ENCODE measurements at places on chromosomes 6 and 20. TPM values are rescaled to one million over a fixed set of nuclear protein-coding genes. Genes with fewer than 3 reads are reported as not detected.

GRCh38 chr20:44021186-44021585 lies 106.5 kb downstream of the TOX2 start:
- no peak overlapping the region for H3K27ac ChIP-seq
- H3K27me3 ChIP-seq: peaks cover 56% of the 10 kb centered on the region
- H3K4me3 ChIP-seq: no peak overlapping the region
- H3K36me3 ChIP-seq: peaks cover 2% of the 10 kb centered on the region
- peaks cover 36% of the 10 kb centered on the region for H3K4me1 ChIP-seq
- DNase-seq: no peak

DNA sequence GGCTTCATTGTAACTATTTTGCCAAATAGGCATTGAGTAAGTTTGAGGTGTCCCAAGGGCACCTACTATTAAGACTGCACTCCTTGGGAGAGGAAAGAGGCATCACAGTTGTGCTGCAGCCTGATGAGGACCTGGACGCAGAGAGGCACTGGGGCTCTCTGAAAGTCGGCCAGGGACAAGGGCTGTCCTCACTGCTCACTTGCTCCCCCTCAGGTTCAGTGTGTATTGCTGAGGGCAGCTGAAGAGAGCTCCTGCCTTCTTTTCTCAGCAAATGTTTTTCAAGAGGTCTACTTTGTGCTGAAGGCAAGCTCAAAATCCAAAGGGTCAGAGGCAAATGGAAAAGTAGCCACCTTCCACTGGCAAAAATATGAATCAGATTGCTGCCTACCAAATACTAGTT lies 331.8 kb downstream of the RIMS1 start:
- H3K36me3 ChIP-seq: no peaks in the 10 kb centered on the region
- no peak for DNase-seq
- no peaks in the 10 kb centered on the region for H3K4me1 ChIP-seq
- H3K4me3 ChIP-seq: no peak overlapping the region
- no peaks in the 10 kb centered on the region for H3K27me3 ChIP-seq
- no peak overlapping the region for H3K27ac ChIP-seq

GRCh38 chr20:18225632-18226031 lies 62.7 kb upstream of the ZNF133 start:
- H3K27ac ChIP-seq: no peak overlapping the region
- H3K27me3 ChIP-seq: peaks cover 16% of the 10 kb centered on the region
- no peaks in the 10 kb centered on the region for H3K36me3 ChIP-seq
- no peaks in the 10 kb centered on the region for H3K4me1 ChIP-seq
- DNase-seq: no peak

GRCh38 chr20:10671919-10672623 lies 1.7 kb downstream of the JAG1 start:
- DNase-seq: peak; percentile 28
- no peak overlapping the region for H3K27ac ChIP-seq
- peaks cover 27% of the 10 kb centered on the region for H3K4me1 ChIP-seq

GRCh38 chr20:34473262-34473883 lies 42.8 kb upstream of the DYNLRB1 start:
- H3K27me3 ChIP-seq: no peaks in the 10 kb centered on the region
- H3K36me3 ChIP-seq: peaks cover 52% of the 10 kb centered on the region
- H3K4me1 ChIP-seq: peaks cover 12% of the 10 kb centered on the region
- H3K27ac ChIP-seq: no peak overlapping the region

GRCh38 chr6:41767112-41767833 lies 12.4 kb downstream of the FRS3 start:
- H3K4me1 ChIP-seq: peaks cover 16% of the 10 kb centered on the region
- DNase-seq: no peak
- no peak overlapping the region for H3K27ac ChIP-seq
- peaks cover 1% of the 10 kb centered on the region for H3K27me3 ChIP-seq
- no peak overlapping the region for H3K4me3 ChIP-seq

GRCh38 chr6:43963203-43963602 lies 164.0 kb downstream of the MRPL14 start:
- peaks cover 39% of the 10 kb centered on the region for H3K27me3 ChIP-seq
- DNase-seq: no peak
- no peak overlapping the region for H3K4me3 ChIP-seq
- H3K36me3 ChIP-seq: no peaks in the 10 kb centered on the region
- no peak overlapping the region for H3K27ac ChIP-seq

- H3K36me3 ChIP-seq: no peaks in the 10 kb centered on the region
- H3K27me3 ChIP-seq: peaks cover 6% of the 10 kb centered on the region
- H3K4me1 ChIP-seq: no peaks in the 10 kb centered on the region
- no peak overlapping the region for H3K4me3 ChIP-seq
Measured at GRCh38 chr6:56370561-56371211, 123.3 kb upstream of the COL21A1 start.

DNA sequence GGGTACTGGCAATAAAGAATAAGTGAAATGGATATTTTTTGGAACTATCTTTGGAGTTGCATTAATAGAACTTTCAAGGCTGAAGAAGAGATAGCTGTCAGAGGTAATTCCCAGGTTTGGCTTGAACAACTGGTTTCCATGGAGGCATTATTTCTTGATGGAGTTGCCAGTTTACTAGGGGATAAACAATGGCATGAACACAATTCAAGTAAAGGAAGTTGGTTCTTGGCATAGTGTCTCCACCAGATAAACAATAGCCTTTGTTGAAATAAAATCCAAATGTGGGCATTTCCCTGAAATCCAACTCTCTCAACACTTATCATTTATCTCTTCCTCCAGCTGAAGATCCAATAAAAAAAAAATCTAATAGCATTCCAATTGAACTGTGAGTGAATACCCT lies 454.9 kb downstream of the C6orf118 start:
- no peaks in the 10 kb centered on the region for H3K27me3 ChIP-seq
- no peak for DNase-seq
- H3K27ac ChIP-seq: no peak overlapping the region
- H3K4me3 ChIP-seq: no peak overlapping the region
- no peaks in the 10 kb centered on the region for H3K36me3 ChIP-seq
- no peaks in the 10 kb centered on the region for H3K4me1 ChIP-seq

GRCh38 chr6:90816764-90817163 lies 229.9 kb upstream of the MAP3K7 start:
- H3K27ac ChIP-seq: no peak overlapping the region
- no peaks in the 10 kb centered on the region for H3K27me3 ChIP-seq
- no peaks in the 10 kb centered on the region for H3K36me3 ChIP-seq
- no peak overlapping the region for H3K4me3 ChIP-seq

DNA sequence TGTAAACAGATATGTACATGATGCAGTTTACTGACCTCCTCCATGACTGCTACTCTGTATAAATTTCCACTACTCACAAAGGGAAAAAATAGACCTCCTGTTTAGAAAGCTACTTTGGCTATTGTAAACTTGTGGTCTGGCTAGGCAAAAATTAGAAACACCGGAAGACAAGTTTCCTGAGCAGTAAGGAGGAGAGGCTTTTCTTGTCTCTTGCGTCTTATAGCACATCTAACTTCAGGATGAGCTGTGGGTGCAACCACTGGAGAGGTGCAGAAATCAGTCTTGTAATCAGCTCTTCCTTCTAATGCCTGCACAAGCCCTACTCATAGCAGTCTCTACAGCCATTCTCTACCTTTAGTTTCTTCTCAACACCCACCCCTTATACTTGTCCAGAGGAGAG lies 296.5 kb upstream of the SLC35B3 start:
- H3K27ac ChIP-seq: no peak overlapping the region
- no peak overlapping the region for H3K4me3 ChIP-seq
- no peaks in the 10 kb centered on the region for H3K27me3 ChIP-seq
- H3K36me3 ChIP-seq: no peaks in the 10 kb centered on the region
- H3K4me1 ChIP-seq: peaks cover 4% of the 10 kb centered on the region
- no peak for DNase-seq

- peaks cover 34% of the 10 kb centered on the region for H3K4me1 ChIP-seq
- H3K4me3 ChIP-seq: no peak overlapping the region
- no peaks in the 10 kb centered on the region for H3K36me3 ChIP-seq
- no peak overlapping the region for H3K27ac ChIP-seq
- no peak for DNase-seq
Measured at GRCh38 chr6:4853349-4853748, 77.1 kb downstream of the CDYL start.

- H3K4me3 ChIP-seq: no peak overlapping the region
- H3K27me3 ChIP-seq: no peaks in the 10 kb centered on the region
- H3K36me3 ChIP-seq: peaks cover 7% of the 10 kb centered on the region
- H3K4me1 ChIP-seq: peaks cover 33% of the 10 kb centered on the region
- H3K27ac ChIP-seq: peak overlapping the region; percentile 45
Measured at GRCh38 chr6:215335-216034, 76.8 kb upstream of the DUSP22 start.

GRCh38 chr6:164008902-164009301 lies 594.4 kb downstream of the QKI start:
- H3K27ac ChIP-seq: no peak overlapping the region
- DNase-seq: no peak
- no peaks in the 10 kb centered on the region for H3K4me1 ChIP-seq
- H3K36me3 ChIP-seq: no peaks in the 10 kb centered on the region
- no peak overlapping the region for H3K4me3 ChIP-seq

DNA sequence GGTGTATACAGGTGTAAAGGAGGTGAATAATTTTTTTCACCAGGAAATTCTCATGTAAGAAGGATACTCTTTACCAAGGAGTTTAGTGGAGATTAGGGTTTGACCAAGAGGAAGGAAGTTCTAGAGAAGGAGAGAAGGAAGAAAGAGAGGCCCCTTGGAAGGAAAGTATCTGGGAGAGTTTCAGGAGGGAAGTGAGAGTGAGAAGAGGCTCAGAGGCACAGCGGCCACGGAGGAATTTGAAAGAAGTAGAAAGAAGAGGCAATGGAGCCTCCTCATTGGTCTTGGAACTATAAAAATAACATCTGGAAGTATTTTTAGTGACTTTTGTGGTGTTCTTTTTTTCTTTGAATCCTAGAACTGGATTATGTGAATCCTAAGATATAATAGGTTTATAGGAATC lies 50.8 kb upstream of the MCUR1 start:
- no peak for DNase-seq
- H3K4me1 ChIP-seq: no peaks in the 10 kb centered on the region
- no peak overlapping the region for H3K27ac ChIP-seq
- H3K36me3 ChIP-seq: no peaks in the 10 kb centered on the region
- no peak overlapping the region for H3K4me3 ChIP-seq

GRCh38 chr6:113377362-113377942 lies 479.7 kb upstream of the MARCKS start:
- H3K4me3 ChIP-seq: no peak overlapping the region
- no peak overlapping the region for H3K27ac ChIP-seq
- no peaks in the 10 kb centered on the region for H3K36me3 ChIP-seq
- DNase-seq: no peak
- no peaks in the 10 kb centered on the region for H3K27me3 ChIP-seq

DNA sequence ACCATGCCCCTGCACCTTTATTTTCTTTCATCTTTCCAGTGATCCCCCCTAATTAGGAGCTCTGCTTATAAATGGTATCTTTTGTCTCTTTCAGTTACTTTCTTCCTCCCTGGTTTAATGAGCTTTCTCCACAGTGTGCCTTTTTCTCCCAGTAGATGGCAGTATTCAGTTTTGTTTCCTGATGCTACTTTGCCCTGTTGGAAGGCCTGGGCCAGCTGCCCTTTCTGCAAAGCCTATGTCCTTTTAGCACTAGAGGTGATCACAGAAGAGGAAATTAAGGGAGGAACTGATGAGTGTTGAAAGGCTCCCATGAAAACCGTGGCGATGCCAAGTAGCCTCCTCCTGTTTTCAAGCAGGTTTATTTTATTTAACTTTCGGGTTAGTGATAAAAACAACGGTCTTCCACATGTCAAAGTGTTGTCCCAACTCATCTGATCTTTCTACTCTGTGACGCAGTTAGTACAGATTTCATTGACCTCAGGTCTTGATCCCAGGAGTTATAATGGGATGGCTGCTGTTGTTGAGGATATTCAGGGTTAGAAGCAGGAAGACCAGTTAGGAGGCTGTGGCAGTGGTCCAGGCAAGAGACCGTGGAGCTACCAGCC lies 184.2 kb upstream of the BMP2 start:
- no peak overlapping the region for H3K4me3 ChIP-seq
- DNase-seq: no peak
- no peaks in the 10 kb centered on the region for H3K4me1 ChIP-seq
- H3K27ac ChIP-seq: no peak overlapping the region
- no peaks in the 10 kb centered on the region for H3K27me3 ChIP-seq

DNA sequence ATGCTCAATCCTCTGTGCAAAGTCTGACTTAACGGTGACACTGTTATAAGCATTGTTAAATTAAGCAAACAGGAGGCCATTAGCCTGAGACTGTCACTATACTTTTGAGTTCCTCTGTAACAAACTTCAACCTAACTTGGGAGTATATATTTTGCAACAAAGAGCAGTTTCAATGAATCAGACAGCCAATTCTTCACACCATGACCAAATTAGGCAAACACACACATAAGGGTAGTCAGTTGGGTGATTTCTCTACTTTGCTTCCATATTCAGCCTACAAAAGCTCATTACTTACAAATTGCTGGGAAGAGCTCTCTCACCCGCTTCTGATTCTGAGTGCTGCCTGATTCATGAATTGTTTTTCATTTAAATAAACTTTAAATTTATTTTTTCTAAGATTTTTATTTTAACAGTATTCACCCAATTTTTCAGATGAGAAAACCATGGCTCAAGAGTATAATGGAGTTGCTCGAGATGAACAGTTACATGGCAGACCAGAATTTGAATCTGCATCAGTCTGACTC lies 60.5 kb downstream of the HACE1 start:
- no peak for DNase-seq
- no peaks in the 10 kb centered on the region for H3K27me3 ChIP-seq
- H3K36me3 ChIP-seq: peaks cover 23% of the 10 kb centered on the region

DNA sequence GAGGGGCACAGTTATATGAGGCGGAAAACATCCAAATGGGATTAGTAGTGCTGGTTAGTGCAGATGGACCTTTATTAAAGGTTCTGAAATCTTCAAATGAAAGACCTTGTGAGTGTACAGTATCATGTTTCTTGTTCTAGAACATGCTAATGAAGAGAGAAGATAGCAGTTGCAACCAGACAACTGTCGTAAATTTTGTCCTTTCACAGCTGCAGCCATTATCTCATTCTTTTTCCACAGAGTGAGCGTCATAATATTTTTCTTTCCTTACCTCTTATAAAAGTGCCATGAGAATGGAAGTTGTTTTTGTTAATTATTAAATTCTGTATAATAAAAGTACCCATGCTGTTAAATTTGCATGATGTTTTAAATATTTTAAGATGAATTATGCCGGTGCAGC lies 4.4 kb upstream of the C6orf163 start:
- no peaks in the 10 kb centered on the region for H3K4me1 ChIP-seq
- no peak overlapping the region for H3K4me3 ChIP-seq
- DNase-seq: no peak
- no peaks in the 10 kb centered on the region for H3K27me3 ChIP-seq
- H3K27ac ChIP-seq: no peak overlapping the region

DNA sequence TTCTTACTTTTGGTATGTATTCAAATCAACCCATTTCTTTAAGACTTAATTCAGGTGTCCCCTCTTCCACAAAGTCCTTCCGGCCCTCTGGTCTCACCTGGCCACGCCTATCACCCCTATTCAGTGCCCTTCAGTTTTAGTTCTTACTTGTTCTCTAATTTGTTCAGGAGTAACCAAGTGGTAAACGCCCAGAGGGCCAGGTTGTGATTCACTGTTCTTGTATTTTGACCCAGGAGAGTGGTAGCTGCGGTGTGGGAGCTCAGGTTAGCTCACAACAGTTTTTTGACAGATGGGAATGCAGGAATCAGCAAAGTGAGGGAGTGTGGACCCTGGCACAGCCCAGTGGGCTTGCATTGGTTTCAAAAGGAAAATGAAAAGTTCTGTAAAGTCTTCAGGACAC lies 81.7 kb upstream of the RIPOR2 start:
- peaks cover 46% of the 10 kb centered on the region for H3K4me1 ChIP-seq
- DNase-seq: no peak
- no peaks in the 10 kb centered on the region for H3K27me3 ChIP-seq

MEI4 gene
- total RNA-seq: not detected

TRIM15 gene
- total RNA-seq: not detected

TGM2 gene
- total RNA-seq: 0.34 TPM

DAAM2 gene
- not detected for total RNA-seq

PNLDC1 gene
- 0.57 TPM for total RNA-seq

FAM50B gene
- total RNA-seq: 8.6 TPM

HAO1 gene
- not detected for total RNA-seq

Data from activated CD8-positive, alpha-beta T cell treated with anti-CD3 and anti-CD28 coated beads, Interleukin-2, amount 10 ng/mL, durations not matched to agents 7 days and 5 days (primary cell).